ENCODE measurements at places on chromosomes 4 and X.

DNA sequence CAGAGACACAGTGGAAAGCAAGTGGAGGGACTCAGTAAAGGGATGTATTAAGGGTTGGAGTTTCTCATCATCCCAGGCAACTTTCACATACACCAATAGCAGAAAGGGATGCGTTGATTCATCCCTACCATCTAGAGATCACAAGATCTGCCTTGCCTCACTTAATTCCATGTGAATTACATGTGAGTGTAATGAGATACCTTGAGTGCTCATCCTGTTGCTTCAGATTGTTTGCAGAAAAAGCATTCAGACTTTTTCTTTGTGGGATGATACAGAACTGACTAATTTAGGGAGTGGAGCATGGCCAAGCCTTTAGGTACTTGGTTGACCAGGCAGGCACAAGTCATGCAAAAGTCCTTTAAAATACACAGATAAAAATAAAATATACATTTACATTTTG lies 124.8 kb upstream of the SLIT2 start:
- DNase-seq, result no peak

DNA sequence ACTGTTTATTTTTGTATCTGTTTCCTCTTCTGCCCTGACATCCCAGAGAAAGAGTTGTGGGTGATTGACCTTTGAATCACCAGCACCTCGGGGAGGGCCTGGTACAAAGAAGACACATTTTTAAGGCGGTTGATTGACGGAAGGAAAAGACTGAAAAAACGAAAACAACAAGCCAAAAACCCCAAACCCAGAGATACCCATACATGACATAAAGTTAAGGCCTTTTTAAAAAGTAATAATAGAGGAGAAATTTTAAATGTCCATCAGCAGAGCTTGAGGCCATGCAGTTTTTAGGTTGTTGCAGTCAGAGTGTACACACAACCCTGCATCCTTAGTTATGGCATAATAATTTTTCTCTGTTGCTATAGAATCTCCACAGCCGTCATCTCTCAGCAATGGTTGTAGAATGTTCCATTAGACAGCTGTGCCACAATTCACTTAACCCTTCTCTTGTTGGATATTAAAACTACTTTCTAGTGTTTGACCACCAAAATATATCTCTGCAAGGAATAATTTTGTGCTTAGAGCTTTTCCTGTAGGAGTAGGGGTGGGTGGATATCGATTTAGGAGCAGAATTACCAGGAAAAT lies 110.2 kb downstream of the GNL3L start:
- no peak for DNase-seq

GRCh38 chr4:107935246-107935645 lies 3.9 kb downstream of the CYP2U1 start:
- DNase-seq, result no peak

DNA sequence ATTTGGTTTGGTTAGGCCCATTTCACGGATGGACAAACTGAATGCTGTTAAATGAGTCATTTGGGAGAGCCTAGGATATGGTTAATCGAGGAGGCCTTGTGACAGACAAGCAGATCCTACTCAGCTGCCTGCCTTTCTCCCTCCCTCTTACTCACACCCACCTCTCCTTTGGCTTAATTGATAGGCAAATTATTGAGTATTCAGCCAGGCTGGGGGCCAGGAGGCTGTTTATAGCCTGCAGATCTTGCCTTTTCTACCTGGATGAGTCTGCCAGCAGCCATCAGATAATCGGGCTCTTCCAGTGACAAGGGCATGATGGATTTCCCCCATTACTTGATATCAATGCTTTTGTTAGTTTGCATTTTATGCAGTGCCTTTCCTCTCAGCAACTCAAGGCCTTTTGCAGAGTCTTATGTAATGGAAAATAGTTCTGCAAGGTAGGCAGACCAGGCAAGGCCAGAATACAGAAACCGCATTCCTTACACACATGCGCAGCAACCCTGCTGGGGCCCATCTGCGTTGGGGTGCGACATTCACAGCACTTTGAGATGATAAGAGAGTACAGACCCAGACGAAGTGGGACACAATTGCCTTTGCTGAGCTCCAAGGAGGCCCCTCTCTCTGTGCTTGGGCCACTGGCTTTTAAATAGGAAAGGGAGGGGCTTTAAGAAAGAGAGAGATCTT lies 96.2 kb upstream of the ATP6AP2 start:
- no peak for DNase-seq

DNA sequence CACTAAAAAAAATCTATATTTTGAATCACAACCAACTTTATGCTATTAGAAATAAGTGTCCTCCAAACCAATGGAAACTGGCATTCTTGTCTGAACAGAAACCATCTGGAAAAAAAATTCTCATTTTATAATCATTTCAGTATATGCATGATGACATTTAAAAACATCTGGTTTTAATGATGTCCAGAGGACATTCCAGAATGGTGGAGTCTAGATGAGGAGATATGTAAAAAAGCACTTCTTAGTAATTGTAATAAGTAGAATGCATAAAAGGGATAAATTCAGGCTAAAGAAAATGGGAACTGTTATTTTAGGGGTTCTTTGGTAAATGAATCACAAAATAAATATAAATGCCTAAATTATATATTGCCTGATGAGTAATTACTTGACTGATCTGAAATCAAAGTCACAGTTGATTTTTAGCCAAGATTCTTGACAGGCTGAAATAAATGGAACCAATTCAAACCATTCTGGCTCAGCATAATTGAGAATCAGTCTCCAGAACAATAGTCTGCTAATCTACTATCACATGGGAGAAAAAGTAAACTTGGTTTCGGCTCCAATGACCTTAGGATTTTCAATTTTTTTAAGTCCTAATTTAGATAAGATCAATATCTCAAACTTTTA lies 636.6 kb downstream of the FAT4 start:
- DNase-seq, result no peak

DNA sequence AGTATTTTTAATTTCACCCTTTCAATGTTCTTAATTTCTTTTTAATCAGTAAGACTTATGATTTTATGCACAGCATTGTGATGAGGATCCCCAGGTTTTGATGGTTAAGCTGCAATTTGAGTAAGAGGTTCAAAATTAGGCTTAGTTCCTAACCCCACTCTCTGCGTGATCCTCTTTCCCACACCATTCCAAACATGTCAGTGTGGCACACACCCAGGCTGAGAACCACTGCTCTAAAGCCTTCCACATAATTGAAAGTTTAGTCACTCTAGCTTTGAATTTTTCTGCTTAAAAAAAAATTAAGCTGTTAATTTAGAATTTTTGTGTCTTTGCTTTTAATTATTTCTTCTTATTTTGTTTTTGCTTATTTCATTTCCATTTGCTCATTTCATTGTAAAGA lies 68.8 kb upstream of the SLC7A11 start:
- DNase-seq, result no peak

- DNase-seq, result no peak
Observed at GRCh38 chr4:169341490-169341889, 70.7 kb upstream of the SH3RF1 start.

GRCh38 chr4:141240671-141241070 lies 20.0 kb downstream of the ZNF330 start:
- DNase-seq, result no peak

DNA sequence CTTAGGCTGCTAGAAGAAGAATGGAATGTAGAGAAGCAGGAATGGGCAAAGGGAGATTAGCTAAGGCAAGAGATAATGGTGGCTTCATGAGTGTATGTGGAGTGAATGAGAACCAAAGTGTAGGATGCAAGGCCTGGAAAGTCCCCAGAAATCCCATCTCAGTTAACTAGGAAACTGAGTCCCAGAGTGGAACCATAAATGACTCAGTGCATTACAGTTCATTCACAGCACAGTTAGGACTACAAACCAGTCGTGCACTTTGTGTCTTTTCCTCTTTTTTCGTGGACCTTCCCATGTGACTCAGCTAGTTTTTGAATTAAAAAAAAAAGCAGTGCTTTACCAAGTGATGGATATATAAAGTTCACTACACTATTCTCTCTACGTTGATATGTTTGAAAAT lies 27.7 kb upstream of the REST start:
- no peak for DNase-seq
